Transverse colon (tissue), 4 donors: ENCODE measurements at places on chromosomes 2 and 18.

GRCh38 chr18:32937066-32937465 lies 164.2 kb upstream of the KLHL14 start:
- no peak for DNase-seq

GRCh38 chr2:106332054-106332453 lies 136.2 kb downstream of the RGPD3 start:
- no peak for DNase-seq

DNA sequence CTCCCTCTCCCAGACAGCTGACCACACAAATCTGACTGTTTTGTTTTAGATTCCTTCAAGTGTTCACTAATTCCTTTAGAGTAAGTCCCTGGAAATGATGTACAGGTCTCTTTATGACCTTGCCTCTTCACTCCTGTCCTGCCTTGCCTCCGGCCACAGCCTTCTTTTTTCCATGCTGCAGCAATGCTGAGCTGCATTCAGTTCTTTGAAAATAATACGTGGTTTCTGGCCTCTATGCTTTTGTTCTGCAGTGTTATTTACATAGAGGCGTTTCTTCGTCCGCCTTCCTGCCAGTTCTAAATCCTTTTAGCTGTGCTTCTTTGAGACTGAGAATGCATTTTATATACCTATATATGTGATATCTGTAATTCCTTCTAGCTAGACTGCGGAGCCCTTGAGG lies 87.2 kb downstream of the PPP1R1C start:
- no peak for DNase-seq

DNA sequence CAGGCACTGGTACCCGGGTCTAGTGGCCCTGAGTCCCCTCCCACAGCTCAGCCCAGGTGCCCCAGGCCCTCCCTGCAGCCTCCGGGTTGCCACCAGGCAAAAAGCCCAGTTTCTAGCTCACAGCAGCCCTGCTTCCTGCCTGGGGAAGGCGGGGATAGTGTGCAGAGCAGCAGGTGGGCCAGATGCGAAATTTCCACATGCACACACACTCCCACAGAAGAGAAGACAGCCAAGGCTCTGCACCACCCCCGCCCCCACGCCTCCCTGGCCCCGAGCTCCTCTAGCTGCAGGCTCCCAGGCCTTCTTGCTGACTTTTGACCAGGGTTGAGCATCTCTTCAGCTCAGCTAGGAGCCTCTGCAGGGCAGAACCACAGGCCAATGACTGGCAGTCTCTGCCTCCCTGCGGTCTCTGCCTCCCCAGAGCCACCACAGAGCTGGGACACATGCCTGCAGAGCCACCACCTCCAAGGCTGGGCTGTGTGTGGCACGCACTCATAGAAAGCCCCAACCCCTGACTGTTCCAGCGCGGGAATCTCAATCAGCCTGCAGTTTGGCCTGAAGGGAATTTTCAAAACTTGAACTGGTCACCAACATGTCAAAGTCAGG lies 7.2 kb downstream of the SLC66A2 start:
- DNase-seq, result peak; percentile 38

DNA sequence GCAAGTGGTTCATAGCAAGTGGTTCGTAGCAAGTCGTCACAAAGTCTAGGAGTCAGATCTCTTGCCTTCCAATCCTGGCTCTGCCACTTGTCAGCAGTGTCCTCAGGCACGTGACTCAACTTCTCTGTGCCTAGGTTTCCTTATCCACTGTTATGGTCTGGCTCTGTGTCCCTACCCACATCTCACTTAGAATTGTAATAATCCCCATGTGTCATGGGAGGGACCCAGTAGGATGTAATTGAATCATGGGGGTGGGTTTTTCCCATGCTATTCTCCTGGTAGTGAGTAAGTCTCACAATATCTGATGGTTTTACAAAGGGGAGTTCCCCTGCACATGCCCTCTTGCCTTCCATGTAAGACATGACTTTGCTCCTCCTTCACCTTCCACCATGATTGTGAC lies 51.8 kb upstream of the AP1S3 start:
- no peak for DNase-seq

GRCh38 chr18:38313831-38314230 lies 748.2 kb upstream of the CELF4 start:
- no peak for DNase-seq
